Thoracic aorta (tissue), 2 donors: ENCODE measurements at places on chromosomes 2 and 18.

GRCh38 chr18:59921384-59921891 lies 21.6 kb downstream of the PMAIP1 start:
- DNase-seq: no peak

GRCh38 chr2:54042341-54042740 lies 71.5 kb upstream of the PSME4 start:
- DNase-seq: no peak

GRCh38 chr2:887639-888038 lies 63.0 kb upstream of the SNTG2 start:
- DNase-seq: no peak

DNA sequence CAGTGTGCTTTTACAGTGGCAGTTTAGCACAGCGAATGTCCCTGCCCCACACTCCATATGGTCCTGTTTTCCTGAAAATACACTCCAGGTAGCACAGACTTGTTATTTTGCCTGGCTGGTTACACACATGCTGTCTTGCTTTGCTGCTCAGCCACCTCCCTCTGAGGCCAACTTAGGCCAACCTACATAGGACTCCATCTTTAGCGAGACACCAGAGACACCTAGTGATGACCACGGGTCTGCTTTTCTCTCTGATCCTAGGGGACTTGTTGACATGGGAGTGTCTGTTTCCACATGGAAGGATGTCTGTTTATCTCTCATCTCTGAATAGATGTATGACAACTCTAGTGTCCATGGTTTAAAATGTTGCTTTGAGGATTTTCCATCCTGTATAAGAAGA lies 43.3 kb downstream of the PLEKHB2 start:
- DNase-seq: no peak

DNA sequence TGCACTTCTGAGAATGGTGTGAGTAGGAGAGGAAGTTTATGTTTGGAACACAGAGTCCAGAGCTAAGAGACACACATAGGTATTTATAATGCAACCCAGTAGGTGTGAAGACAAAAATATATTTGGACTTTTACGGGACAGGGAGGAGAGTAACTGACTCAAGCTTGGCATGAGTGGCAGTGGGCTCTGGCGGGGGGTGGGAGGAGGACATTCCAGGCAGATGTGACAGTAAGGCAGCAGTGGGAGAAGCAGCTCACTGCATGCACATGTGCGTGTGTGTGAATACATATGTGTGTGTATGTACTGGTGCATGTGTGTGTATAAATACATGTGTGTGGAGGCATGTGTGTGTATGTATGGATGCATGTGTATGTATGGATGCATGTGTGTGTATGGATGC lies 51.4 kb downstream of the DCDC2C start:
- no peak for DNase-seq

DNA sequence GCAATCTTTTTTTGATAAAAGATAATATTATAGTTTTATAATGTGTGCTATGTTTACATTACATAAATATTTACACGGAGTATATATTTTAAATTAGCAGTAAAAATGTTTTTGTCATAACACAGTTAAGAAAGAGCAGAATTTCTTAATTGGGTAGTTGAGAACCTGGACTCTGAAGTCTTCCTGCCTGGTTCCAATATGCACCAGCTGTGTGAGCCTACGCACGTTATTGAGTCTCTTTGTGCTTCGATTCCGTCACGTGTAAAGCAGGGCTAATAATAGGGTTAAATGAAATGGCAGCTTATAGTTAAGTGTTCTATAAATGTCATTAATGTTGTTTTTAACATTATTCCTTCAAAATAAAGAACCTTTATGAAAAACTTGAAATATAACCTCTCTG lies 1.2 kb upstream of the CCDC88A start:
- no peak for DNase-seq

GRCh38 chr2:107808959-107809358 lies 17.7 kb upstream of the RGPD4 start:
- no peak for DNase-seq

DNA sequence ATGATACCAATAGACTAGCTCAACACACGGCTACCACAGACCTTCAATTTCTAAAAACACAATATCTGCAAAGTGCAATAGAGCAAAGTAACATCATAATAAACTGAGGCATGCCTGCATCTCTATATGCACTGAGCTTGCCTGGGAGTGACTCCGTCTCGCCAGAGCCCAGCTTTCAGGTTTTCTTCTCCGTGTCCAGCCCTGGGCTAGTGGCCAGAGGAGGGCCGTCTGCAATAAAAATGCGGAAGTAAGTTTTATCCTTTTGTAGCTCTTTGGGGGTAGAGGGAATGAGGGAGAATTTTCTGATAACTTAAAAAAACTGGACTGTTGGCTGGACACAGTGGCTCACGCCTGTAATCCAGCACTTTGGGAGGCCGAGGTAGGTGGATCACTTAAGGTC lies 41.0 kb upstream of the GPR17 start:
- no peak for DNase-seq

- no peak for DNase-seq
Measured at GRCh38 chr2:134079373-134079772, 174.5 kb upstream of the MGAT5 start.

DNA sequence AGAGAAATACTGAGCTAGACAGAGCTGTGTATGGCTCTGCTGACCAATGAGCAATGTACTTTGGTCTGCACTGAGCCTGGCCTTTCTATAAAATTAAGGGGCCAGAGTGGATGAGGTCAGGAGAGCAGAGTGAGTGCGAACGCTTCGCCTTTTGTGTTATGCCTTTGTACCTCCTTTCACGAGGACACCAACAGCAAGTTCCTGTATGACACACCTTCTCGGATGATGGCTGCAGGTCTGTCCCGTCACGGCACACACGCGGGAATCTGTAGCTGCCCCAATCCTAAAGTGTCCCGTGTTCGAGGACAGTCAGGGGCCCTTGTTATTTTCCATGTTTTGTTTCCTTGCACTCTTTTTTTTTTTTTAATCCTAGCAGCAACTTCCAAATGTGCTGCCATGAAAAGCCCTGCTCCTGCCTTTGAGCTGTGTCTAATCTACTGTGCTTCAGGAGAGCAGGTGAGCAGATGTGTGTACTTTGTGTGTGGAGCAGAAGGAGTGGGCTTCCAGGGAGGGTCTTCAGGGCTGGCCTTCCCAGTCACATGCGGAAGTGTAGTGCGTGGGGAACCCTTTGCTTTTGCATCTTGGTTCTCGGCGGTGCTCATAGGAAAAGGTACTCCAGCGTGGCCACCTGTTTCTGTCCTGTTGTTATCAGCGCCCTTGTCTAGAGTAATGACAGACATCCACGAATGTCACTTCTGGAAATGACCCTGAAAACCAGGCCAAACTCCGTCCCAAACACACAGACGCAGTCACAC lies 213.2 kb downstream of the NDUFA10 start:
- DNase-seq: no peak

DNA sequence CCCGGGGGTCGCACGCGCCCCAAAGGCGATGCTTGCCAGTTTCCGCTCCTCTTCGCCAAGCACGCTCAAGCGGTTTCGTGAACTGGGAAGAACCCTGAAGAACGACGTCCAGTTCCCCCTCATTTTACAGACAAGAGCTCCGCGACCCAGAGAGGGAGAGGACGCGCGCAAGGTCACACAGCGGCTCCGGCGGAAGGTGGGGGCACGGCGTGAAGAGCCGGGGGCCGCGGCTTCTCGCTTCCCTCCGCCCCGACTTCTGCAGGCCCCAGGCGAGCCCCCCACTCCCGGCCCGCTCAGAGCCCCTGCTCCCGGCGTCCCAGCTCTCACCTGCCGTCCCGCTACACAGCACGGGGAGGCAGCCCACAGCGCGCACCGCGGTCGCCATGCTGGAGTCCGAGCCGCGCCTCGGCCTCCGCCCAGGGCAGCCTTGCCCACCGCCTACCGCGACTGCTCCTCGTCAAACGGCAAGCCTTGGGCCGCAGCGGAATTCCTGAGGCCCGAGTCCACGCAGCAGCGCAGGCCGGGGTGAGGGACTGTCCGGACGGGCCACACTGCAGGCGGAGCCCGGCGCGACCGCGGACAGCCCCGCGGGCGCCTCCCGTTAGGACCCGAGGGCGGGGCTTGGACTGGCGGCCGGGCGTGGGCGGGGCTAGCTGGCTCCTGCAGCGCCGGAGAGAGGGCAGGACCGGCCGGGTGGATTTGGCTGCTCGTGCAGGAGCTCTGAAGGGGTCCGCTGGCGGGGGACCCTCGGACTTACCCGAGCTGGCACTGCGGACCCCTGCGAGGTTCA lies at the start of gene MRPS5:
Gene MRPS5, minus strand, starts transcription at position 402 of the 790 bp plus-strand sequence. Its CDS starts 17 bp downstream, at position 385.
- peak; percentile 41 for DNase-seq

GRCh38 chr2:207405150-207405549 lies 124.6 kb upstream of the CREB1 start:
- no peak for DNase-seq

DNA sequence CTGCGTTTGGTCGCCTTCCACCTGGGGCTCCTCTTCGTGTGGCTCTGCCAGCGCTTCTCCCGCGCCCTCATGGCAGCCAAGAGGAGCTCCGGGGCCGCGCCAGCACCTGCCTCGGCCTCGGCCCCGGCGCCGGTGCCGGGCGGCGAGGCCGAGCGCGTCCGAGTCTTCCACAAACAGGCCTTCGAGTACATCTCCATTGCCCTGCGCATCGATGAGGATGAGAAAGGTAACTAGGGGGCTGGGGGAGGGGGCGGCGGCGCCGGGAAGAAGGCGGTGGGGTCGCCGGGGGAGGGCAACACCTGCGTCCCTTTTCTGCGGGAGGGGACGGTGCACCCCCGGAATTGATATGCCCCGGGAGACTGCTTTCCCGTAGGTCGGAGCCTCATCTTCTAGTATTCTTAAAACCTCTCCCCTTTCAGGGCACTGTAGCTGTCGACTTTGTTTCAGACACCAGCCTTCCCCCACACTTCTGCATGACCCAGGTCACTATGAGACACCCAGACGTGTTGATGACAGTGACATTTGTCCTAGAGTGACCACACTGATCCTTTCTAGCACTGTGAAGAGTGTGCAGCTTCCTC lies 755 bp downstream of the SPAST start:
- no peak for DNase-seq

DNA sequence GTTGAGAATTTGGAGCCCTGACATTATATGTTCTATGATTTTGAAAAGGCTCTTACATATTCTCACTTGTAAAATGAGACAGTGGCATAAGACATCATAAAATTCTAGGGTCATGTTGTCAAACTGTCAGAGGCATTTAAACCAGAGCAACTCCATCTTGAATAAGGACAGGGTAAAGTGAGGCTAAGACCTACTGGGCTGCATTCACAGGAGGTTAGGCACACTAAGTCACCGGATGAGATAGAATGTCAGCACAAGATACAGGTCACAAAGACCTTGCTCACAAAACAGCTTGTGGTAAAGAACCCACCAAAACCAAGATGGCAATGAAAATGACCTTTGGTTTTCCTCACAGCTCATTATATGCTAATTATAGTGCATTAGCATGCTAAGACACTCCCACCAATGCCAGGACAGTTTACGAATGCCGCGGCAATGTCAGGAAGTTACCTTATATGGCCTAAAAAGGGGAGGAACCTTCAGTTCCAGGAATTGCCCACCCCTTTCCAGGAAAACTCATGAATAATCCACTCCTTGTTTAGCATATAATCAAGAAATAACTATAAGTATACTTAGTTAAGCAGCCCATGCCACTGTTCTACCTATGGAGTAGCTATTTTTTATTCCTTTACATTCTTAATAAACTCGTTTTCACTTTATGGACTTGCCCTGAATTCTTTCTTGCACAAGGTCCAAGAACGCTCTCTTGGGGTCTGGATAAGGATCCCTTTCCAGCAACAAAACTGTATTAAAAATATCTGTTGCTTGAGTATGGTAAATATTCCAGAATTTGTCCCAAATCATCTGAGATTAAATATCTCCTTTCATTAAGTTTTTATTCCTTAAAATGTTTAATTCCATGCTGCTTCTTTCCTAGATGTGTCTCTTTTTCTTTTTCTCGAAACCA lies 406.4 kb downstream of the METTL4 start:
- no peak for DNase-seq

- DNase-seq: no peak
Measured at GRCh38 chr2:22403748-22404147, 981.2 kb upstream of the KLHL29 start.

- DNase-seq: no peak
Measured at GRCh38 chr2:104286841-104287240, 567.1 kb upstream of the POU3F3 start.

- DNase-seq: no peak
Measured at GRCh38 chr2:10273215-10274175, 29.2 kb upstream of the HPCAL1 start.

- no peak for DNase-seq
Measured at GRCh38 chr2:38713338-38713737, 37.8 kb downstream of the SRSF7 start.

- DNase-seq: no peak
Measured at GRCh38 chr2:227880460-227880859, 9.0 kb downstream of the DAW1 start.

GRCh38 chr2:236240228-236240990 lies 23.8 kb downstream of the ASB18 start:
- DNase-seq: no peak

GRCh38 chr2:189366349-189366748 lies 74.9 kb upstream of the WDR75 start:
- no peak for DNase-seq

- no peak for DNase-seq
Measured at GRCh38 chr2:69946351-69947324, 14.8 kb downstream of the ASPRV1 start.

DNA sequence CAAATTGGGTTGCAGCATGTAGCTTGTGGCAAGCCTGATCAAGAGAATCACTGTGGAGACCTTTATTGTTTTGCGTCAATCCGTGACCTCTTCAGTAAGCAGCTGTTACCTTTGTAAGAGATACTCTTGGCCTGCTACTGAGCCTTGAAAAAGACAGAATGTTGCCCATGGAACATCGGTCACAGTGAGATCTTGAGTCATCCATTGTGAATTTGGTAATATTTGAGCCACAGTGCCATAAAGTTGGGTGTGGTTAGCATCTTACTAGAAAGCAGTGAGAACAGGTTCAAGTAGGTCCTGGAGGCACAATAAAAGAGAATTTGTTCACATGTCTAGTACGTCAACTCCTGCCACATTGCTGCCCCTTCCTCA lies 12.7 kb upstream of the EFR3B start:
- no peak for DNase-seq

DNA sequence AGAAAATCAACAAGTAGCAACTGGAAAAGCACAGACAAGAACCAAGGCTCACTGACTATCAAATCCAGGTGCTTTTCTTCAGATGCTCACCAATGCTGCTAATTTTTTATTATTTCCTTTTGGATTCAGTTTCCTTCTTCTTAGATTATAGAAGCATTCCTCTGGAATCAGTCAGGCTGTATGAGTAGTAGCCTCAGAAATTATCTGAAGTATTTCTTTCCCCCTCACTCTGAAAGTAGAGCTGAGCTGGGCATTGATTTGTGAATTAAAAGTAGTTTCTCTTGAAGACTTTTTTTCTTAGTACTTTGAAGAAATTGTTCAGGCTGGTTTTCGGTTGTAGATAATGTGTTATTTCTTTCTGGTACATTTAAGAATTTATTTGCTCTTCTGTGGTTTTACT lies 273.7 kb downstream of the NOL4 start:
- DNase-seq: no peak

GRCh38 chr2:196924051-196924450 lies 2.5 kb downstream of the PGAP1 start:
- DNase-seq: no peak

- no peak for DNase-seq
Measured at GRCh38 chr2:3169106-3169870, 208.3 kb downstream of the EIPR1 start.
